ENCODE measurements at places on chromosomes 4 and X. TPM values are rescaled to one million over a fixed set of nuclear protein-coding genes. Genes with fewer than 3 reads are reported as not detected.

PDE5A gene
- 8.9 TPM for polyA plus RNA-seq

- DNase-seq: peak; percentile 92
These were observed 97.5 kb upstream of the ZNF518B start for GRCh38 chr4:10554694-10555093.

- DNase-seq: no peak
These were observed 141.5 kb downstream of the CHM start for GRCh38 chrX:85905851-85906250.

- peak; percentile 79 for DNase-seq
These were observed 171.0 kb upstream of the PPP1R2C start for GRCh38 chrX:42948723-42949657.

MEPE gene
- polyA plus RNA-seq: not detected

- DNase-seq: no peak
These were observed 18.4 kb downstream of the XIAP start for GRCh38 chrX:123878252-123878721.

CXCR3 gene
- not detected for polyA plus RNA-seq

DNA sequence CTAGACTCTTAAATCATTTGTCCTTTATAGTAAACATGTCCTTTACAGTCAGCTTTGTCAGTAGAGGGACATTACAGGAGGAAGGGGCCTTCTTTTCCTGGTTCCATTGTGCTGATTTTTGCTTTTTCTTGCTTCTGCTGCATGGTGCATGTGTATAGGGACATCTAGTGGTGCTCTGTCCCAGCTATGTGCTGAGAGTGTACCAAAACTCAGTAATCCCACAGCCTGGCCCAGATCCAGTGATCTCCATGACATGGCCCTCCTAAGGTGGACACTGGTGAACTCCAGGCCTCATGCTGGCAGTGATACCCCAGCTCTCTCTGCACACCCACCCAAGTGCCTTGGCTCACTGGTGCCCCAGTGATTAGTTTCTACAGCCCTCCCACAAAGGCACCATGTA, 45.2 kb downstream of the MAGEB17 start:
- peak; percentile 1 for DNase-seq

UCP1 gene
- not detected for polyA plus RNA-seq

DNA sequence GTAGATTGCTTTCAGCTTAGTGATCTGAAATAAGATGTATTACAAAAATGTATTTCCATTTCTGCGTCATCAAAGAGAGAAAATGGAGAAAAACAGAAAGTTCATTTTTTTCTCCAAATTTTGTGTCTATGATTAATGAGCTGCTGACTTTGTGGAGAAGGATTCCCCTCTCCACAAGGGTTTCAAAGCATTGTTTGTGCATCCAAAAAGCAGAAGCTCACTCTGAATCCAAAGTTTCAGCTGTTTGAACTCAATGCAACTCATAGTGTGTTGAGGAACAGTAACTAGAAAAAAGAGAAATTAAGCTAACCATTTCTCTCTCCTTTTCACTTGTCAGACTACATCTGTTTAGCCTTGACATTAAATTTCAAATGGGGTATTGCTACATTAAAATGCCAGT, 62.9 kb upstream of the SLC7A11 start:
- no peak for DNase-seq

LRP2BP gene
- polyA plus RNA-seq: 0.70 TPM

- DNase-seq: no peak
These were observed 378.5 kb upstream of the ZFP42 start for GRCh38 chr4:187617113-187617512.

ERVMER34-1 gene
- 0.10 TPM for polyA plus RNA-seq

POF1B gene
- polyA plus RNA-seq: not detected

NOX1 gene
- polyA plus RNA-seq: not detected

CLTRN gene
- polyA plus RNA-seq: 1.6 TPM

CRMP1 gene
- polyA plus RNA-seq: 599 TPM

GRCh38 chr4:157012296-157012695, 40.7 kb upstream of the PDGFC start:
- no peak for DNase-seq

ITGB1BP2 gene
- not detected for polyA plus RNA-seq

DNA sequence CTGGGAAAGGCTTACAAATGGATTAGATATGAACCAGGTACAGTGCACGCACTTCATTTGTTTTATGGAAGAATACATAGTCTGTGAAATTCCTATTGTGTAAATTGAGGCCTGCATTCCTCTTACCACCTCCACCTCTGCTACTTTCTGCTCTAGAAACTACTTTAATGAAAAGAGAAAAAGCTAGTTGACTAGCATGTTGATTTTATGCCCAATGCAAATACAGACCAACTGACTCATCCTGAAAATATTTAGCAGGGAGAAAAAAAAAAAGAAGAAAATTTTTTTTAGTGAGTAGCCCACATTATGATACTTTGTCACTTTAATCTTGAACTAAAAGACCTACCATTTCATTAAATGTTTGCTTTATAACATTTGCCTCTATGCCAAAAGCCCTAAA, 41.2 kb downstream of the DCLK2 start:
- DNase-seq: no peak

- DNase-seq: no peak
These were observed 1025.8 kb upstream of the LCORL start for GRCh38 chr4:19047279-19047880.

- DNase-seq: peak; percentile 1
These were observed 87.3 kb upstream of the ZNF81 start for GRCh38 chrX:47749185-47749967.

GRCh38 chr4:116628598-116628997, 456.8 kb downstream of the TRAM1L1 start:
- DNase-seq: no peak

MAGED4 gene
- 107 TPM for polyA plus RNA-seq

DNA sequence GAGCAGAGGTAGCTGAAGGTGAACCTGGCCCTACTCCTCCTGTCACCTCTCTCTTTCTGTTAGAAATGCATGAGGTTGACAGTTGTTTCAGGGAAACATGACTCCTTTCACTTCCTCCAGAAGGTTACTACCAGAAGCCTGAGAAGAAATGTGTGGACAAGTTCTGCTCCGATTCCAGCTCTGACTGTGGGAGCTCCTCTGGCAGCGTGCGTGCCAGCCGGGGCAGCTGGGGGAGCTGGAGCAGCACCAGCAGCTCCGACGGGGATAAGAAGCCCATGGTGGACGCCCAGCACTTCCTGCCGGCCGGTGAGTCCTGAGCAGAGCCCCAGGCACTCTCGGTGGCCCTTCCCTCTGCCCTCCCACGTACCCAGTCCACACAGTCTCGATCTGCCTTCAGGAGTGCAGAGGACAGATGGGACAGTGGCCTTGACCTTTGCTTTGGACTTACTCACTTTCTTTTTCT, 61.3 kb upstream of the TLR2 start:
- no peak for DNase-seq

- DNase-seq: peak; percentile 5
These were observed 50.1 kb downstream of the ADD1 start for GRCh38 chr4:2893772-2894171.

DNA sequence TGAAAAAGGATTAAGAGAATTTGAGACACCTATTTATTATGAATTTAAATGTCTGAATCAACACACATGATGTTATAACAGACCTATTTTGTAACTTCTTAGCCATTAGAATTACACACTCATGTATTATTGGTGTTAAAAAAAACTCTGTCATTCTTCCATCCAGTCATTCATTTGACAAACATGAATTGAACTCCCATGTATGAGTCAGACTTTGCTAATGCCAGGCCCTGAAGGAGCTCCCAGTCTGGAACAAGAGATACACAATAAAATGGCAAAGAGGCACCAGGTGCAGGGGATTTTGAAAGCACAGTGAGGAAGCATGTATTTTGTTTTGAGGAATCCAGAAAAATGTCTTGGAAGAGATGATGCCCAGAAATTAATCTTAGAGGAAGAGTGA, 87.7 kb upstream of the EFHC2 start:
- DNase-seq: no peak

GPRIN3 gene
- 0.24 TPM for polyA plus RNA-seq

DNA sequence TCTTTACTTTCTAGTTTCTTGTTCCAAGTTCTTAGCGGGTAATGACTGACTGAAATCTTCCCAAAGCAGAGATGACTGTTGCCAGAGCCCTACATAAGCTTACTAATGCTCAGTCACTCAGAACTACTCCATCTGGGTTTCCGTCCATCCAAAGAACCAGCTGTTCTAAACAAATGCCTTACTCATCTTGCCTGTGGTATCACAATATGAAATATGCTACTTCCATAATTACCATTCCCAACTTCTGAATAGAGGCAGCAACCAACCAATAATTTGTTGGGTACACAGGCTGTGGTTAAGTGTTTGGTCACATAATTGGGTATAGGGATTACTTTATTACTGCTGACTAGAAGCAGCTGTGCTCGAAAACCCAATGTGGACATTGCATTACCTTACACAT, 930.2 kb upstream of the DIAPH2 start:
- DNase-seq: no peak

- DNase-seq: no peak
These were observed 9.0 kb downstream of the JCHAIN start for GRCh38 chr4:70657326-70657725.

- no peak for DNase-seq
These were observed 19.5 kb upstream of the WDFY3 start for GRCh38 chr4:84985952-84986351.

DNA sequence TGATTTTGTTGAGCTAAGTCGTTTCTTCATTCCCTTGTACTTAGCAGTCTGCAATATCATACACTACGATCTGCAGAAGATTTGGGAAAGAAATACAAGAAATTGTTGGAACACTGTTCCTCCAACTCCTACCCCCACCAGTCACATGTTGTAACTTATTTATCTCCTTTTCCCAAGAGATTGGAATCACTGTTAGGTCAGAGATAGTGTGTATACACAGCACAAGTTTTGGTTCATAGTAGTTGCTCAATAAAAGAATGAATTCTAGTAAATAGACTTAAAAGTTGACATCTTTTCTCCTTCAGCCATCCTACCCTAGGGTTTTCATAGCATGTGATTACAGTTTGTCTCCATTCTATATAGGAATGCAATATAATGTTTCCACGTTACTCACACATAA, 68.8 kb downstream of the ARFIP1 start:
- DNase-seq: no peak

EREG gene
- not detected for polyA plus RNA-seq

- peak; percentile 82 for DNase-seq
These were observed 4.0 kb upstream of the PCDH7 start for GRCh38 chr4:30716158-30716557.

DNA sequence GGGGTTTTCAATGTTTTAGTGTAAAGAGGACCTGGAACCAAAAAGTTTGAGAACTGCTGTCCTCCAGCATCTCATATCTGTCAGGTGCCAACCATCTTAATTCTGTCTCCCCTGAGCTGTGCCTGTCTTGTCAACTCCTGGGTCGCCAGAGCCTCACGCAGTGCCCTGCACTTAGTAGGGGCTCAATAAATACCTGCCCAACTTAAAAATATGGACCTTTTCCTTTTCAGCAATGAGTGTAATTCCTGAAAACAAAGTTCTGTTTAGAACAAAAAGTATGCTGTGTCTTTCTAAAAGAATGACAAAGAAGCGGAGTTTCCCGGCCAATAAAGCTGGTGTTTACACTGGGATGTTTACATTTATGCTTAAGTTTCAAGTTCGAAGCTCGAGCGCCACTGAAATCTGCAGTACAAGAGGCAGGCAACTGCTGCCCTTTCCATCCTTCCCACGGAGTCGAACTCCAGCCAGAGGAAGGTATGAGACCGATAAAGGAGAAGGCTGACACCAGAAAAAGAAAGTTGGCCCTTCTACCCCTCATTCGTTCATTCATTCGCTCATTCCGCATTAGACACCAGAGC, 1.1 kb upstream of the HTATSF1 start:
- DNase-seq: no peak

TEX11 gene
- not detected for polyA plus RNA-seq

ARHGAP6 gene
- 0.44 TPM for polyA plus RNA-seq

- no peak for DNase-seq
These were observed 10.0 kb downstream of the MSL3 start for GRCh38 chrX:11768039-11768438.

DNA sequence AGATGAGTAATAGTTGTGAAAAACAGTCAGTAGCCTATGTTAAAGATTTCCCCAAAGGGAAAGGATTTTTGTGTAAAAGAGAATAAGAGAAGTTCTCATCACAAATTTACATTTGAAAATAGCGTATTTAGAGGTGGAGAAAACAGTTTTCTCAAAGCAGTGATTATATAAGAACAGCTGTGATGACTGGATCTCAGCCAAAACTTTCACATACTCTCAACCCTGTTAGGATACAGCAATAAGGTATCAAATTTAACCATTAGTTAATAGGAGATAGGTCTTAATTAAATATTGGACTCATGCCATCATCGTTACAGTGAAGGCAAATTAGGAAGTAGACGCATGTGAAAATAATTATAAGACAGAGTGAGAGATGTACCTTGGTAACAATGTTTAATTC, 622.7 kb downstream of the PCDH18 start:
- peak; percentile 39 for DNase-seq

GRCh38 chrX:149987613-149988012, 49.3 kb upstream of the EOLA2 start:
- DNase-seq: no peak

MAGEB17 gene
- not detected for polyA plus RNA-seq

DNA sequence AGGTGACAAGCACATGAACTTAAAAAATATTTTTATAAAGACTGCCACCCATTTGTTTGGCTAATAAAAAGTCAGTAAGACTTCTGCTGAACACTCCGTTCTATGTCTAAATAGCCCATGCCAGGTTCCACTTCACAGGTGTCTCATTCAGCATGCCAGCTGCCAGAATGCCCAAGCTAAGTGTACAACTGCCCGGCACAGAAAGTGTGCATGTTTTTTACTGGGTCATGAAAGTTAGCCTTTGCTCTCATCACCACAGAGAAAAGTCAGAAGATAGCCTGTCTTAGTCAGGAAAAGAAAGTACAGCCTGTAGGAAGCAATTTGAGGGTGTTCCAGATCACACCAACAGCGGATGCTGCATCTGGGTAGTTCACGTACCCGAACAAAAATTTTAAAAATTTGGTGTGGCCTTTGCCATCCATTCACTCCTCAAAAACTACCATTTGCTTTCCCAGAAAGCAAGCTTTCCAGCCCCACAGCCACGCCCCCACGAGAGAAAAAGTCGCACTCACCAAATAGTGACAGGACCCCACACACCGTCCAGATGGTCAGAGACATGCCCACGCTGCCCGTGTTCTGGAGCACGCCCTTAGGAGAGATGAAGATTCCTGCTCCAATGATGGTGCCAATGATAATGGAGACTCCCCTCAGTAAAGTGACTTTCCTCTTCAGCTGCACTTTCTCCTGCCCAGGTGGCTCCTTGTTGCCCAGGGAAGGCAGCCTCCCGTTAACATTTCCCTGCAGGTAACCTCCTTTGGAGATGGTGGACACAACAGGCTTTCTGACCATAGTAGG, 671 bp downstream of the SLC7A11 start:
- DNase-seq: no peak

GRCh38 chrX:40179283-40179682, 81.5 kb upstream of the BCOR start:
- DNase-seq: no peak

- no peak for DNase-seq
These were observed 348.1 kb downstream of the ARHGAP10 start for GRCh38 chr4:148079961-148080360.

ADAM29 gene
- polyA plus RNA-seq: not detected

Data from brain (organoid and tissue), 16 donors.